ENCODE measurements at places on chromosomes 12 and 14. TPM values are rescaled to one million over a fixed set of nuclear protein-coding genes. Genes with fewer than 3 reads are reported as not detected.
A peak's percentile ranks its signal among the peaks of the same experiment; 100 is the strongest.

USP30 gene
- 5.5 TPM for total RNA-seq

SRRM4 gene
- not detected for total RNA-seq

LPAR5 gene
- 6.6 TPM for total RNA-seq

- DNase-seq: peak; percentile 72
Measured at GRCh38 chr14:106586098-106586704, 1059.8 kb downstream of the TMEM121 start.

ASPG gene
- total RNA-seq: not detected

DNA sequence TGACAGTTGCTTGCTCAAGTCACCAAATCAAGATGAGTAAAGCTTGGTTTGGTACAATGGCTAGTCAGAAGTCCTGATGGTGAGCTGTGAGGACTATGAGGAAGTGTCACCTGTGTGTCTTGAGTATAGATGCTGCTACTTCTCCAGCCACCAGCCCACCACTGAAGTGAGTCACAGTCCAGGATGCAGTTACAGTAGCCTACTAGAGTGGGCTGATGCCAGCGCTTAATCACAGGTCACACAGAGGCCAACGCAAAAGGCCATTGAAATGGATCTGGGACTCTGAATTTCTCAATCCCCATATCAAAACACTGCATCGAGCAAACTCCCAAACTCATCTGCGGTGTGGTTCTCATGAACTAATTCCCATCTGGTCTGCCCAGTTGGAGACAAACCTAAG, 223.1 kb downstream of the ANO6 start:
- DNase-seq: no peak

CFAP54 gene
- 0.40 TPM for total RNA-seq

- no peak for DNase-seq
Measured at GRCh38 chr12:59500915-59501314, 94.9 kb upstream of the SLC16A7 start.

All from activated CD4-positive, alpha-beta T cell treated with anti-CD3 and anti-CD28 coated beads, Interleukin-2, amount 10 ng/mL, durations not matched to agents 7 days and 5 days (primary cell).